Stromal cell of bone marrow (primary cell): ENCODE measurements at places on chromosomes 7 and 10.

DNA sequence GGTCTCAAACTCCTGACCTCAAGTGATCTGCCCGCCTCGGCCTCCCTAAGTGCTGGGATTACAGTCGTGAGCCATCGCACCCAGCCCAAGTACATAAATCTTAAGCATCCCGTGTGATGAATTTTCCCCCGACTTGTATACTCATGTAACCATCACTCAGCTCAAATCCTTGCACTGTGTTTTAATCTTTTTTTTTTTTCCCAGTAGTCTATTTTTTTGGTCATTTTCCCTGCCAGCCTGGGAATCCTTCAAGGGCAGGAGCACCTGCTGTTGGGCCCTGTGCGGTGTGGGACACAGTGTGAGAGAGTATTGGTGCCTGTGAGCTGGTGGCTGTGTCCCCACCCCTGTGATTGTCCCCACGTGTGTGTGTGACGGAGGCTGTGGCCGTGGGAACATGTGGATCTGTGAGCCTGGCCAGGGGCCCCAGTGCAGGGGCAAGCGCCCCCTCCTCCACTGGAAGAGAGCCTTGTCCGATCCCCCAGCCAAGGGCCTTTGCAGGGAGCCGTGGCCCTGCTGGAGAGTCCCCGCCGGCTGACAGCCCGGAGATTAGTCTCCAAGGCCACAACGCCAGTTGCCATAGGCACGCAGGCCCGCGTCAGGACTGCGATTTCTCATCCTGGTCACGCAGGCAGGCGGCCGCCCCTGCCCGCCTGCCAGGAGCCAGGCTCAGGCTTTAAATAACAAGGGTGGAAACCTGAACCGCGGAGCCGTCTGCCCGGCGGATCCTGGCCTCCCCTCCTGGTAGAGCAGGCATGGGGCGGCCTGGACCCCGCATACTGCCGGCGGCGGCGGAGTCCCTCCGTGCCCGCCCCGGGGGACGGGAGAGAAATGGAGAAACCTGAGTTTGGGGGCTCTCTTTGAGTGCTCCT is 26.5 kb downstream of the GTF2IRD1 start:
- DNase-seq, result peak; percentile 85

DNA sequence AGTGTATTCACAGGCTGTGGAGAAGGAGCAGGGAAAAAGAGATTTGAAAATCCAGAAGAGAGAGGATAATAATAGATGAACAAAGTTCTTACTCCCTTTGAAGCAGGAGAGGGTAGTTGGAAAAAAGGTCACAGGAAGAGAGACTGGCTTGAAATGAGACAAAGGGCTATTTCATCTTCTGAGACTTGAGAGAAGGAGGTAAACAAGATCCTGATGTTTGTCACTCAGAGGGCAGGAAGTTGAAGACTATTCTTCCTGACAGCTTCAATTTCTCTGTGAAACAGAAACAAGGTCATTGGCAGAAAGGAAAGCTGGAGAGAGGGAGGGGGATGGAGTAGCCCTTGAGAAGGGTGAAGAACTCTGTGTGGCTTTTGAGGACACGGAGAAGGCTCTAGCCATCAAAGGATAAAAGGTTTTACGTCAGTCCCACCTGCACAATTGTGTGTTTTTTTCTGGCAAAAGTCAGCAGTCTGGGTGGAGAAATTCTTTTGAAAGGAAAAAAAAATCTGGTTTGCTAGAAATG is 216.1 kb upstream of the STEAP4 start:
- DNase-seq, result no peak

- peak; percentile 36 for DNase-seq
These were observed 409.2 kb upstream of the KLF6 start for GRCh38 chr10:4194231-4194630.

DNA sequence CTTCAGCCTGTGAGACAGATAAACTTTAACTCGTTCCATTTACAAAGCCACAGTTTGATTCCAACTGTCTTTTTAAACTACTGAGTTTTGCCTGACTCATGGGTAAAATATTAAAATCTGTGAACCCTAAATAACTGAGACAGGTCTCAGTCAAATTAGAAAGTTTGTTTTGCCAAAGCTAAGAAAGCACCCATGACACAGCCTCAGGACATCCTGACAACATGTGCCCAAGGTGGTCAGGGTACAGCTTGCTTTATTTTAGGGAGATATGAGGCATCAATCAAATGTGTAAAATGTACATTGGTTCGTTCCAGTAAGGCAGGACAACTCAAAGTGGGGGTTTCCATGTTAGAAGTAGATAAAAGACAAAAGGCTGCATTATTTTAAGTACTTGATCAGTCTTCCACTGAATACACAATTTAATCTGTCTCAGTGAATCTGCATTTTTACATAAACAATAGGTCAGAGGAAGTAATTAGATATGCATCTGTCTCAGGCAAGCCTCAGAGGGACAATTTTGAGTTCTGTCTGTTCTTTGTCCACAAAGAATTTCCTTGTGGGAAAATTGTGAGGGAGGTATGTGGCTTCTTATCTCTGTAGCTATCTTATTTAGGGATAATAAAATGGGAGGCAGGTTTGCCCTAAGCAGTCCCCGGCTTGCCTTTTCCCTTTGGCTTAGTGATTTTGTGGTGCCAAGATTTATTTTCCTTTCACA is 11.0 kb upstream of the PIP start:
- DNase-seq, result no peak

GRCh38 chr10:85265121-85265520 is 936.7 kb downstream of the CCSER2 start:
- DNase-seq, result no peak

GRCh38 chr10:35259769-35260397 is 76.4 kb upstream of the CCNY start:
- DNase-seq, result peak; percentile 97

DNA sequence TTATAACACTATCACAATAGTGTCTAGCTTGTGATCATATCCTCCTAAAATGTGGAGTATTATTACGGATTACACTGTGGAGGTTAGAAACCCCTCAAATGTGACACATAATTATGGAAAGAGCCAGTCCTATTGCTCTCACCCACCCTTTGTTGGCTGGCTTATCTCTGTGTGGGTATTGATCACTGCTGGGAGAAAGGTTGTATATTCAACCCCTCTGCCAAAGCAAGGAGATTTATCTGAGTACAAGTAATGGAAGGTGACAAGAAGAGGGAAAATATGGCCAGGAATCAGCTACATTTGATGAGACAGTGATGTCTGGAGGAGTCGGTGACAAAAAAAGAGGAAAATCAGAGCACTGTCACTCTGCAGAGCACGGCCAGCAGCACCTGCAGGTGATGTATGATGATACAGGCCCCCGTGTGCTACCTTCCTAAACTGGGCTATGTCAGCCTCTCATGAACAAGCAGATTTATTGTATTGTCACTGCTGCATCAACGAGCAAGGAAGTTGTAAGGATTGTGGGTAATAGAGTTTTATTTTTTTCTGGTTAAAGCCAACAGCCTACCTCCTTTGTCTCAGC is 235.3 kb downstream of the PHF14 start:
- no peak for DNase-seq

DNA sequence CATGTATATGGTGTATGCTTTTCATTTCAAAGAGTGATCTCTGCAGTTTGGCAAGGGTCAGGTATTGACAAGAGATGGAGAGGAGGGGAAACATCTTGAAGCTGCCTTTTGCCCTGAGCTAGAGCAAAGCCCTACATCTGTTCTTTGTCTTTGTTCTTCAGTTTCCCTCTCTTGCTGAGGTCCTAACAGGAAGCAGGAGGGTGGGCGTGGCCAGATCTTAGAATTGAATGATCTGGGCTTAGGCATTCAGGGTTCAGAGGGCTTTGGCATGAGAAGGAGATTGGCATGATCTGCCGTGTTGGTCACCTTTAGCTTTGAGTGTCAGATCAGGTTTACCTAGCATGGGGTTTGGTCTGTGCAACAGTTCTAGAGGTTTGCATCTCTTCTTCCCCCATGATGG is 41.3 kb downstream of the LRMDA start:
- DNase-seq, result no peak

DNA sequence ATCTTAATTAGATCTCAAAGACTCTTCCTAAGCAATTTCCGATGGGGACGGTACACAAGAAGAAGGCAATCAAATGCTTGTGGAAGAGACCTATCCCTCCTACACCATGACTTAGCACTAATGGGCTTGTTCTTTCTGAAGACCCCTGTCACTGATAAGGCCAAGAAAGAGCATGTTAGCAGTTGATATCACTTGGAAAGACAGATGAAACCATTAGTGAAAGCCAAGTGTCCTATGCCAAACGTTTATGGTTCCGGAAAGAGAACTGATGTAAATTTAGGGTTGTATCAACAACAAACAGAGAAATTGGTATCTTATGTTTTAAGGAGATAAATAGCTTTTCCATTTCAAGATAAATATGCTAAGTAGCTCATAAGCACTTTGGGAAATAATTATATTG is 6.5 kb downstream of the UROS start:
- DNase-seq, result no peak
